Adrenal gland (tissue), 19 donors: ENCODE measurements at places on chromosomes 4 and X. TPM values are rescaled to one million over a fixed set of nuclear protein-coding genes. Genes with fewer than 3 reads are reported as not detected.

DNA sequence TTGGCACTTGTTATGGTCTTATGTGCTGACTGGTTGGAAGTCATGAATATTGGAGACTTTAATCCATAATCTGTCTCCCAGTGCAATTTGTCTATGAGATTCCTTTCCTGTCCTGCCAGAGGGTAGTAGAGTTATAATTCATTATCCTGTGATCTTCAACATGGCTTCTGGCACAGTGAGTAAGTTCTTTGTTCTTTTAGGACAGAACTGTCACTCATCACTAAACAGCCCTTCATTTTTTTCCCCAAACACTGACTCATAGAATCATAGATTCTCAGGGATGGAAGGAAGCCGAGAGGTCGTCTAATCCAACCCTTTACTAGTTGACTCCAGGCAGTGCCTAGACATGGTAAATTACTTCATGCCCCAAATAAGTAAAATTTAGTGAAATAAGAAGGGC is 78.4 kb downstream of the LUZP4 start:
- no peak for DNase-seq

- DNase-seq, result no peak
Measured at GRCh38 chr4:13872955-13873354, 245.4 kb upstream of the BOD1L1 start.

- no peak for DNase-seq
Measured at GRCh38 chr4:17544831-17545234, 29.9 kb downstream of the CLRN2 start.

GRCh38 chr4:26308568-26308967 is 12.2 kb upstream of the RBPJ start:
- DNase-seq, result no peak

- DNase-seq, result no peak
Measured at GRCh38 chr4:617644-618641, 7.4 kb upstream of the PDE6B start.

DNA sequence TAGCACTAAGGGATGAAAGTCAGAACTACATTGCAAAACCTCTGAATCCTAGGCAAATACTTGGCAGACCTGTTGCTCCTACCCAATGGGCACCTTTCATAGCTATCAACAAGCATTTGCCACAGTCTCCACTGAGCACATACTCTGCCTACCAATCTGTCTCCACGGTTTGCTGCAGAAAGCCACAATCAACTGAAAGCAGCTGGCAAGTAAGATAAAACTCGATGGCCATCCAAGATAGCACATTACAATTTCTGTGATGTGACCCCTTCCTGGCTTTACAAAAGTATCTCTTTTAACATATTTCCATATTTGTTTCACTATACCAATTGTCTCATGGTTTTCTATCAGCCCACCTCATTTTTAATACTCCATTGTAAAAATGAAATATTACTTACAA is 1060.5 kb upstream of the INTU start:
- DNase-seq, result no peak

DNA sequence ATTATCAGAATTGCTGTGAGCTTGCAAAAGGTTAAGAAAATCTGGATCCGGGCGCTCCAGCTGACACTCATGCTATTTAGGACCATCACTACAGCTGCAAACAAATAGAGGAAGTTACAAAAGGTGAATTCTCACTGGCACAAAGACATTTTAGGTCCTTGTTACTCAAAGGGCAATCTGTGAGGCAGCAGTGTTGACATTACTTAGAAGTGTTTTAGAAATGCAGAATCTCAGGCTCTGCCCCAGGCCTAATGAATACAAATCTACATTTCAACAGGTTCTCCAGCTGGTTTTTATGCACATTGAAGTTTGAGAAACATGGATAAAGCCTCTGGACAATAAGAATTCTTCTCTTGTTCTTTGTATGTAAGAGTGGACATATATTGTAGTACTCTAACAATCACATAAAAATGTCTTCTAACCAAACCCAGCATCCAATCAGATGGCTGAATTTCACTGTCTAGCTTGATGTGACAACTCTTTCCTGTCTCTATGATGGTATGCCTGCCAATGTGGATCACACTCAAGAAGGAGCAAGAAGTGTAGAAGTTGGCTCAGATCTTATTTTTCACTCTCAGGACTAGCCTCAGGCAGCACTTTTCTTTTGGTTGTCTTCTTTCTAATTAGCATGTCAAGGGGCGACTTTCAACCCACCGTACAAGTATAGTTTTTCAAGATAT is 18.8 kb downstream of the SLC7A11 start:
- DNase-seq, result no peak

- DNase-seq, result no peak
Measured at GRCh38 chr4:15557786-15558550, 88.3 kb downstream of the CC2D2A start.

- DNase-seq, result no peak
Measured at GRCh38 chrX:118474586-118474985, 21.0 kb upstream of the DOCK11 start.

The CNKSR2 gene
- total RNA-seq, result 3.4 TPM

The SEC24B gene
- 25.7 TPM for total RNA-seq

The GRPR gene
- 0.61 TPM for total RNA-seq

The XAGE2 gene
- not detected for total RNA-seq

The TAF7L gene
- total RNA-seq, result not detected
